ENCODE measurements at places on chromosomes 7 and 10. TPM values are rescaled to one million over a fixed set of nuclear protein-coding genes. Genes with fewer than 3 reads are reported as not detected.

The HNRNPF gene
- total RNA-seq: 394 TPM

The CELF2 gene
- total RNA-seq: 30.2 TPM

The SLC18A3 gene
- not detected for total RNA-seq

The SUN3 gene
- not detected for total RNA-seq

The ZNF425 gene
- 1.0 TPM for total RNA-seq

The IFIT1 gene
- 1.9 TPM for total RNA-seq

The FAM131B gene
- total RNA-seq: 1.8 TPM

The CPA5 gene
- total RNA-seq: not detected

The NPFFR1 gene
- total RNA-seq: 0.08 TPM

The UNC5B gene
- total RNA-seq: 18.4 TPM

The PSAP gene
- total RNA-seq: 629 TPM

The RPEL1 gene
- not detected for total RNA-seq

The ACHE gene
- total RNA-seq: 11.7 TPM

The UBE3C gene
- total RNA-seq: 60.7 TPM

The DEPP1 gene
- total RNA-seq: 11.1 TPM

The TCAF2 gene
- 0.32 TPM for total RNA-seq

The NUPR2 gene
- total RNA-seq: 1.3 TPM

The SLC16A9 gene
- total RNA-seq: 15.6 TPM

The ACSL5 gene
- 218 TPM for total RNA-seq

The PRRT4 gene
- total RNA-seq: 0.24 TPM

The PLXDC2 gene
- total RNA-seq: 22.4 TPM

The CAMK2B gene
- 0.80 TPM for total RNA-seq

The AS3MT gene
- 1.9 TPM for total RNA-seq

The PPP1R3A gene
- not detected for total RNA-seq

The FLNC gene
- total RNA-seq: 88.6 TPM

The CALCR gene
- not detected for total RNA-seq

The VPS41 gene
- 56.5 TPM for total RNA-seq

The ABCA13 gene
- 2.5 TPM for total RNA-seq

The HTR5A gene
- total RNA-seq: not detected

The ATOH7 gene
- 0.53 TPM for total RNA-seq

The GRID2IP gene
- total RNA-seq: 0.37 TPM
